ENCODE measurements at places on chromosomes 11 and 22.
A peak's percentile ranks its signal among the peaks of the same experiment; 100 is the strongest.

- DNase-seq = no peak
Measured at GRCh38 chr11:12274558-12275197, 102.7 kb upstream of the PARVA start.

DNA sequence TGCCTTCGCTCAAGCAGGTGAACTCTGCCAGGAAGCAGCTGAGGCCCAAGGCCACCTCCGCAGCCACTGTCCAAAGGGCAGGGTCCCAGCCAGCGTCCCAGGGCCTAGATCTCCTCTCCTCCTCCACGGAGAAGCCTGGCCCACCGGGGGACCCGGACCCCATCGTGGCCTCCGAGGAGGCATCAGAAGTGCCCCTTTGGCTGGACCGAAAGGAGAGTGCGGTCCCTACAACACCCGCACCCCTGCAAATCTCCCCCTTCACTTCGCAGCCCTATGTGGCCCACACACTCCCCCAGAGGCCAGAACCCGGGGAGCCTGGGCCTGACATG, 123.4 kb downstream of the SEZ6L start:
- no peak for DNase-seq

DNA sequence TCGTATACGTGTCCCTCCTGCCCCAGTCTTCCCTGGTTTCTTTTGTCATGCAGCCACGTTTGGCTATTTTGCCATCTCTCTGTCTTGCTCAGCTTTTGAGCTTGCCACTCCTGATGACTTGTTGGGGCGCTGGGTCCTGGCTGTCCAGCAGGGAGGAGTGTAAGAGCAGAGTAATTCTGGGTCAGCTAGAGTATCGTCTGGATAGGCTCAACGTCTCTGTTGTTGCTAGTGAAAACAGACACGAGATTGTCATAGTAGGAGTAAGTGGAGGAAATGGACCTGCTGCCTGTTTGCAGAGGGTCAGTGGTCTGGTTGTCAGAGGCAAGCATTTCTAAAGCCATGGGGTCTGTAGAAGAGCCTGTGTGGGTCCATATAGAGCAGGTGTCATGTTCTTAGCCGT, 83.0 kb downstream of the PPP6R3 start:
- DNase-seq = no peak

- DNase-seq = no peak
Measured at GRCh38 chr22:41555325-41555982, 5.4 kb upstream of the CSDC2 start.

GRCh38 chr11:66958232-66958955, at the start of gene PC:
PC (minus strand) TSS chr11:66958383; CDS start chr11:66872159, 86,224 bp downstream.
- peak; percentile 97 for DNase-seq

DNA sequence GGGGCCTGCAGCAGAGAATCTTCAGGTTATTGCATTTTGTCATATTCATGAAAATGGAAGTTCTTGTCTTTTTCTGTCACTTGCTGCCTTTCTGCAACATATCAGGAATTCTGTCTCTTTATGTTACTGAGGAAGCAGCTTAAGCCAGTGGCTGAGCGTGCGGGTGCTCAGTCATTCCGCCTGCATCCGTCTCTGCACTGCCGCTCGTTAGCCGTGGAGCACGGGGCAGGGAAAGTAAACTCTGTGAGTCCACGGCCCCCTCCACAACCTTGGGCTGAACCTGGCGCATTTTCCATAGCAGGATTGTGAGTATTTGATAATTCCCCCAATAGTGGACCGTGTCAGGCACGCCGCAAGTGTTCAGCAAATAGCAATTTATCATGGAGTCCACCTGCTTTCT, 1007.7 kb downstream of the BRD1 start:
- no peak for DNase-seq

DNA sequence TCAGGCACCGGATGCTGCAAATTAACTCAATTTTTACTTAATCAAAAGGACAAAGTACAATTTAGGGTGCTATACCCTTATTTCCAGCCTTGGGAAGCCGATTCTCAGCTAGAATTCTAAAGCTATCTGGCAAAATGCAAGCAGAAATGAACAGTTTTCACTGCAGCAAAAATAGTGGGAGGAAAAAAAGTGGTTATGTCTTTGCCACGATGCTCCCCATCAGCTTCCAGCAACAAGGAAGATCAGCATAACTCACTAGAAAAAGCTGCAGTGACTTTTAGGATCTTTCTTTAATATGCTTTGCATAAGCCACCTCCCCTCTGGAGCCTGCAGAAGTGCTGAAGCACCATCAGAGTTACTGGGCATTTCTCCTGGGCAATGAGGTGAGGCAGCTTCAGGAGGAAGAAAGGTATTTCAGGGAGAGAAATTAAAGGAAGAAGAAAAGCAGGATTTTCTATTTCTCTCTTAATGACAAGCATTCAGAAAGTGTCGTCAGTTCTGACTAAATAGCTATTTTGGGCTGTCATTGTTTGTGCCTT, 702.9 kb downstream of the DLG2 start:
- DNase-seq = no peak

DNA sequence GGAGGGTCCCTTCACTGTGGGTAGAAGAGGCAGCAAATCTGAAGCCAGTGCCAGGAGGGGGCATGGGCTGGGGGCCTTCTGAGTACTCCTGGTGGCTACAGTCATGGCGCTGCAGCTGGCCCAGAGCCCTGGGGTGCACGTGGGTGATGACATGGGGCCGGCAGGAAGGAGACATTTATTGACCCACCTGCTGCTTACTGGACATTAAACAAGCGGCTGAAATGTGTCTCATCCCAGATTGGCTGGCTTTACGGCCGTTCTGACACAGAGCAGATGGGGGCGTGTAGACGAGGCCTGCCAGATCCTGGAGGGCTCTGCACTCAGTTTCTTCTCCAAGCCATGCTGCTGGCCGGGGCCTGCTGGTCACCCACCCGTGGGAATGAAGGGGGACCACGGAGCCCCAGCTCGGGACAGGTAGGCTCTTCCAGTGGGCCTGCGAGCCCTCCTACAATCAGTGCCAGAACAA, 906.9 kb downstream of the BRD1 start:
- DNase-seq = no peak

- DNase-seq = no peak
Measured at GRCh38 chr22:20093418-20094196, 13.6 kb downstream of the DGCR8 start.

- peak; percentile 99 for DNase-seq
Measured at GRCh38 chr11:235997-236773, at the start of gene SIRT3. SIRT3 (minus strand) TSS chr11:236342; CDS start chr11:236328, 14 bp downstream.

GRCh38 chr11:8263109-8263768, 439 bp downstream of the LMO1 start:
- no peak for DNase-seq

- no peak for DNase-seq
Measured at GRCh38 chr22:46968848-46969247, 206.4 kb downstream of the TBC1D22A start.

GRCh38 chr11:134749040-134749839, 337.2 kb upstream of the B3GAT1 start:
- no peak for DNase-seq

GRCh38 chr11:70332567-70332966, 62.1 kb downstream of the PPFIA1 start:
- DNase-seq = no peak

DNA sequence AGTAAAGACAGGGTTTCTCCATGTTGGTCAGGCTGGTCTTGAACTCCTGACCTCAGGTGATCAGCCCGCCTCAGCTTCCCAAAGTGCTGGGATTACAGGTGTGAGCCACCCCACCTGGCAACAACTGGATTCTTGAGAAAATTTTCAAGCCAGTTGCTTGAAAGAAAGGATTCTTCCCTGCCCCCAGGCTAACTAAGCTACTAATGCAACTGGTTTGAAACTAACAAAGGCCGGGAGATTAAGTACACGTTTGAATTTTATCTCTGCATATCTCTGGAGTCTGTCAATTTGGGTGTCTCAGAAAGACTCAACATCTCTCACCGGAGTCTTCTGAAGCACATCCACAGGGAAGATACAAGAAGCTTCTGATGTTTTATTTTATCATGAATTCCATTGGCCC, 10.7 kb upstream of the ETS1 start:
- DNase-seq = no peak

- DNase-seq = no peak
Measured at GRCh38 chr11:133995066-133995465, 38.3 kb upstream of the IGSF9B start.

GRCh38 chr22:28141614-28142013, 222.6 kb upstream of the PITPNB start:
- no peak for DNase-seq

DNA sequence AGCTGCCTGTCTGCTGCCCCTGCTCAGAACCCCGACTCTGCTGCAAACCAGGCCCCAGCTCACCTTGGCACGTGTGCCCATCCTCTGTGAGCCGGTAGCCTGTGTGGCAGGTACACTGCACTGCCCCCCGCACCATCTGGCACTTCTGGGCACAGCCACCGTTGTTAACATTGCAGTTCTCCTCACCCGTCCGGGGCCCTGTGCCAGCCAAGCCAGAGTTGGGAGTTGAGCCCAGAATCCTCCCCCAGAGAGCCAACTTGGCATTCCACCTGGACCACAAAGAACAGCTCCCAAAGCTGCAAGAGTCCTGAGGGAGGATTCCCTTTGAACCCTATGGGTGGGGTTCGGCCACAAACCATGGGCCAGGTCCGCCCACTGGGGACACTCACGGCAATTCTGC, 22.5 kb downstream of the LRP4 start:
- no peak for DNase-seq

DNA sequence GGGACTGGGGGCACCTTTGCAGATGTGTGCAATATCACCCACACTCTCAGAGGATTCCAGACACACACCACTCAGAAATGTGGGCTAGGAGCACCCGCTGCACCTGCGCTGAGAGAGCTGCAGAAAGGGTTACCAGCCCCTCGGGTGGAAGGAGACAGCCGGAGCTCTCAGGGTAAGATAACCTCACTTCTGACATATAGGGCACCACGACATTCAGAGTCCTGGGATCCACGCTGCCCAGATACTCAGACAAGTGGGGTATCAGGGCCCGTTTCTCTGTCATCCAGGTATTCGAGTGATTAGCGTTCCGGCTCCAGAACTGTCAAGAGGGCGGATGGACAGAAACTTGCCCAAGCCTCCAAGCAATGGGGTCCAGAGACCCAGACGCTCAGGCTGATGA, 6.2 kb upstream of the SYT8 start:
- DNase-seq = no peak

- DNase-seq = no peak
Measured at GRCh38 chr11:131356206-131356605, 14.2 kb upstream of the NTM start.

Data from GM19239 (cell line).